ENCODE measurements at places on chromosomes 6 and 20.

DNA sequence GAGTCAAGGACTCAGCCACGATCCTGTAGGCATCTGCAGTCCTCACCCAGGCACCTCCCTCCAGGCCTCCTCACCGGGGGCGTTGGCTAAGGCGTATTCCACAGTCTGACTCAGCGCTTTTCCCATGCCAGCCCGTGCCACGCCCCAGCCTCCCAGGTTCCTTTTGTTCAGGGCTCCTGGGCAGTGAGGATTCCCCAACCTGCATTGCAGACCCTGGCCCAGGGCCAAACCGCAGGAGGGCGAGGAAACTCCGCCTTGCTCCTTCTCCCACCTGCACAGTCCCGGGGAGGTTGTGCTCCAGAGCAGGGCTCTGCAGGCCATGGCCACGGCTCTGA is 202.8 kb upstream of the CST7 start:
- peak; percentile 76 for DNase-seq

GRCh38 chr6:77368660-77369313 is 94.5 kb downstream of the HTR1B start:
- no peak for DNase-seq

- peak; percentile 37 for DNase-seq
These were observed 10.8 kb downstream of the BACH2 start for GRCh38 chr6:90285611-90286381.

DNA sequence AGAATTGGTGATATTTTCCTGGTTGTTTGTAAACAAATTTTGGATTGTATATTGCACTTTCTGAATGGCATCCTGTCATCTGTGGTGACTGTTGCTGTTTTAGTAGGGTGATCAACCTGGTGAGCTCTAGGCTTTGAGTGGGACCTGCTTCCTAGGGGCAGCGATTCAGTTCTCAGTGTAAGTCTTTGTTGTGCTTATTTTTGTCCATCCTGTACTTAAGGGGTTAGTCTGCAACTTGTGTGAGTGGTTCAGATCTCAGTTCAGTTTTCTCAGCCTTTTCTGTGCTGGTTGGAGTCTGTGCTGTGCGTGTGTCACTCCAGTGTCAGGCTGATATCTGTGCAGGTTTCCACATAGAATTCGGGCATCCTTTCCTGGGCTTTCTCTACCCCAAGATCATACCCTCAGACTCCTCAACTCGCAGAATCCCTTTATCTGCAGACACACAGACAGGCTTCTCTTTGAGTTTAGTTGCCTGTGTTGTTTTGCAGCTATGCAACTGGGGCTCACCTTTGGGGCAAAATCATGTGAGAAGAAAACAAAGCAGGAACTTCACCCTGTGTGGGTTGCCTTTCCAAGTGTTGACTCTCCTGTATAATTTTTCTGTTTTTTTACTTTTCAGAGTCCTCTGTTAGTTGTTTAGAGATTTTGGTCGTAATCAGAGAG is 177.7 kb downstream of the FARS2 start:
- no peak for DNase-seq

DNA sequence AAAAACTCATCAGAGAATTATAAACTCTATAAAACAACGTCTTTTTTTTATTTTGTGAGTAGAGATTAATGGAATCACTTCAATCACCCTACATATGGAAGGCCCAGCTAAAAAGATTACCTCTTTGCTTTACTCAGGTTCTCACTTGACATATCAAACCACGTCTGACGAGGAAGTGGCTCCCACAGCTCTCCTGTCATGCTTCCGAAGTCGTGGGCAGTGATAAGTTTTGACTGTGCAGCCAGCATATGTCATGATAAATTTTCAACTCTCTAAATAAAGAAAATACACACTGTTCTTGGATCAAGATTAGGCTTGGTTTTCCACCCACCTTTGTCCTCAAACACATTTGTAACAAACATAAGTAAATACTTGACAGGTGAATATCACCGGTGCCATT is 279.5 kb upstream of the RNF217 start:
- DNase-seq, result no peak

- DNase-seq, result no peak
These were observed 83.1 kb upstream of the PTPN1 start for GRCh38 chr20:50426866-50427718.

DNA sequence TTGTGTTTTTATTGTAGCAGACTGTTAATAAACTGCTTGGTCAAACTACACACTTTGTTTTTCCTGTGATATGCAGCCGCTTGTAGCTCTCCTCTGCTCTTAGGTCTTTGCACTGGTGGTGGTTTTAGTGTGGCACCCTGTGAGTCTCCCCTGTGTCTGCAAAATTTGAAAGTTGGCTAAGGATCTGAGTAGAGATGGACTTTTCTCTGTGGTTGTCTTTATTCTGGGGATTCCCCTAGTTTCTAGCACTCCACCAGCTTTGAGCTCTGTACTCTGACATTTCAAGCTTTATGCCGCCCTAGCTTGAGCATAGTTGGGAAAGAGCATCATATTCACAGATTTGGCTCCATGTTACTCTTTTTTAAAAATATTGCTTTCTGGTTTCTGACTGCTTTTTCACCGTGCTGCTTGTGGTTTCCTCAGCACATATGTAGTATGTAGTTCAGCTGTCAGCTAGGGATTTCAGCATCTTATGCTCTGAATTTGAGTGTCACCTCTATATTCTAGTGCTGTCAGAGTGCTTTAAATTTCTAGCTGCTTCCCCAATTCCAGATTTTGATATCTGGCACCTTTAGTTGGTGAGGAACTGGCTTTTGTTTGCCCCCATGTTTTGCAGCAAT is 25.4 kb downstream of the CDYL start:
- DNase-seq, result no peak

DNA sequence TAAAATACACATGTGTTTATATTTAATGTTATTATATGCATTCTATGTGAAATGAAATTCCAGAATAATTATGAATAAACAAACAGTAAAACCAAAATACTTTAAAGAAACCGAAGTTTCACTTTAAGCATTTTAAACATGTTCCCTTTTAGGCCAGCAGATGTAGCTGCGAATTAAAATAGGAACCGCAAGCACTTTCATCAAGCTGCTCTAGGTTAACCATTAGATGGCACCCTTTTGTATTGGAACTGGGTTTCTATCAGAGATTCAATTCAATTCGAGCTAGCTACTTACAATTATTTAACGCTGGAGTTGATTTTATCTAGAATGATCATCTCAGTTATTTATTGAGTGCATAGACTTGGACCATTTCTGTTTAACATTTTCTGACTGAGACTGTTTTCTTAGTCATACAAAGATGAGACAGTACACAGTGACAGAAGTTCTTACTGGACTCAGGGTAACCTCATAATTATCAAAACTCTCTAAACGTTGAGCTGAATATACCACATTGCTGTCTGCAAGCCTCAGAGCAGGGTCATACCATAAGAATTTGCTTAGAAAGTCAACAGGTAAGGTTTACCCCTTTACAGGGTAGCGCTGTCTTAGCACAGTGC is 8.5 kb downstream of the TMEM242 start:
- DNase-seq, result no peak

DNA sequence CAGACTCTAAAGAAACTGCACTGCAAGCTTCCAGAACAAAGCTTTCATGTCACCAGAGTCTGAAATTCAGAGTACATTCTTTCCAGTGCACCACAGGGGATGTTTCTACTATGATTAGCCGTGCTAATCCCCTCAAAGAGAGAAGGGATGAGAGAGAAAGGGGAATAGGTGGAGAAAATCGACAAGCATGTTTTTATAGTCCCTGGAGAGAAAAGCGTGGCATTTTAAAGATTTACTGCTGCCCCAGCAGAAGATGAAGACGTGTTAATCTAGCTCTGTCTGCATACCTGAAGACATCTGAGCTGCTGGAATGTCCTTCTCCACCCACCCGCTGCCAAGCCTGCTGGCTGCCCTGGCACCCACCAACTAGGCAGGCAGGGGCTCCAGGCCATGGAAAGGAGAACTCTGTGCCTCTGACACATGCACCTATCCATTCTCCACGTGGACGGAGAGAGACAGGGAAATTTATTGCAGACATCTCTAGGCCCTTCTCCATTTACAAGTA is 4.1 kb downstream of the MYLK4 start:
- no peak for DNase-seq

DNA sequence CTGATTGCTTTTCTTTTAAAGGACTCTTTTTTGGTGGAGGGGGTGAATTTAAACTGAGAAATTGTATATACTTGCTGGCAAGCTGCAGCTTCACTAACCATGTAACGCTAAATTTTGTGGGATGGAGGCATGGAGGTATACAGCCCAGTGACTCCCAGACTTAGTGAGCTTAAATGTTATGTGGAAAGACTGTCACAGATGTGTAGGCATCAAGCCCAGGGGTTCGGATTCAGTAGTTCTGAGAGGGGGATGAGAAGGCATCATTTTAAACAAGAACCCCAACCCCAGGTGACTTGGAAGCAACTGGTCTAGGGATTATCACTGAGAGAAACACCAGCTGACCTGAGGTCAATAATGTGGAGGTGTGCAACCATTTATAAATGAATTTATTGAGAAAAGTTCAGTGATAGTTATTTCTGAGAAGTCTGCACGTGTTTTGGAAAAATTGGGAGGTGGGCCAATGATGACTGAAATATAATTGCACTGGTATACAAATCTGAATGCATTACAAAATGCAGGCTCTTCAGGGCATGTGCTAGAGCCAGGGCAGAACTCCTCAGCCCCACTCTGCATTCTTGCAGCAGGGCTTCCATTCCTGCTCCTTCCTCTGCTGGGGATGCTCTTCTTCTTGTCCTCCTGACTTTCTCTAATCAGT is 26.9 kb downstream of the RFPL4B start:
- DNase-seq, result no peak

- no peak for DNase-seq
These were observed 21.3 kb upstream of the RREB1 start for GRCh38 chr6:7086488-7086887.

DNA sequence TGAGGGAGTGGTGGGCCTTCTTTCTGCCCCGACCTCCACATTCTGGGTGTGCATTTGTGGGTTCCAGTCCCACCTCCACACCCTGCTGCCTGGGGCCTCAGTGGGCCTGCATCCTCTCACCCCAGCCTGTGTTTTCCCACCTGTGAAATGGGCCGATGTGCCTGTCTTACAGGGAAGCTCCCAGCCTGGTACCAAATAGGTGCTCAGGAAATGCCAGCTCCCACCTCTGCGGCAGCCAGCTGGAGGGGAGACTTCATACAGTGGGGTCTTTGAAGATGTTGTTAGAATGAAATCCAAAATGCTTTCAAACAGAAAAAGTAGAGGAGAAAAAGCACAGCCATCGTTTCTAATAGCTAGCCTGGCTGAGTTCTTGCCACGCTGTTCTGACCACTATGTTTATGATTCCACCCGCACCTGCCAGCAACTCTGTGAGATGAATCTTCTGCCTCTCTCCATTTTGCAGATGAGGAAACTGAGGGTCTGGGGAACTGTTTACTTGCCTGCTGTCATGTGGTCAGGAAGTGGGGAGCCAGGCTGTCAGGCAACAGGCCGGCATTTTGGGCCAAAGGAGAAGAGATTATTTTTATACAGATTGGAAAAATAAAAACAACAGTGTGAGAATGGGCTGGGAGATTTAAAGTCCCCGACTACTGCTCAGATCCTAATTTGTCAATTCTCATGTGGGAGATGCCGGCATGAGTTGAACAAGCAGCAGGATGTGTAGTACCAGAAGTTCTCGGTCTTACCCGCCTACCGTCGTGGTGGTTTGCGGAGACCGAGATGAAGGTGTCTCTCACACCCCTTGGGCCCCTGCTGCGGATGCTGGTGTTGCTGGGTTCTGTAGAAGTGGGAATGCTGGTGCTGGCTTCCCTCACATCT is 4.6 kb downstream of the TMEM181 start:
- DNase-seq, result no peak

- DNase-seq, result no peak
These were observed 78.2 kb downstream of the ASXL1 start for GRCh38 chr20:32436142-32436861.

DNA sequence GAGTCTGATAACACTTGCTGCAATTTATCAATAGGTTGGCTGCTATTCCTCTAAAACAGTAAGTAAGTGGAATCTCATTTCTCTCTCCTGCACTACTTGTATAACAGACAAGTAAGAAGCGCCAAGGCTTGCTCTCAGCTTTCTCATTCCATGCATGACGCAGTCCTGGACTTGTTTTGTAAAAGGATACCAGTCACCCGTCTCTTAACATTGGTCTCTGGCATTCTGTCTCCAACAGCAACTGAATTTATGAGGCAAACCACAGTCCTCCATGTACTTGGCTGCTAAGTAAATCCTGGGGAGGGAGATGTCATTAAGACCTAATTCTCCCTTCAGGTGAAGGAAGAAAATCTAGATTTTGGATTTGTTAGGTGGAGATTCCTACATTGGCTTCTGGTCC is 115.4 kb downstream of the OPN5 start:
- DNase-seq, result no peak

- no peak for DNase-seq
These were observed 52.9 kb upstream of the TRAF3IP2 start for GRCh38 chr6:111658462-111659154.

GRCh38 chr6:16511723-16512489 is 249.4 kb downstream of the ATXN1 start:
- DNase-seq, result no peak

DNA sequence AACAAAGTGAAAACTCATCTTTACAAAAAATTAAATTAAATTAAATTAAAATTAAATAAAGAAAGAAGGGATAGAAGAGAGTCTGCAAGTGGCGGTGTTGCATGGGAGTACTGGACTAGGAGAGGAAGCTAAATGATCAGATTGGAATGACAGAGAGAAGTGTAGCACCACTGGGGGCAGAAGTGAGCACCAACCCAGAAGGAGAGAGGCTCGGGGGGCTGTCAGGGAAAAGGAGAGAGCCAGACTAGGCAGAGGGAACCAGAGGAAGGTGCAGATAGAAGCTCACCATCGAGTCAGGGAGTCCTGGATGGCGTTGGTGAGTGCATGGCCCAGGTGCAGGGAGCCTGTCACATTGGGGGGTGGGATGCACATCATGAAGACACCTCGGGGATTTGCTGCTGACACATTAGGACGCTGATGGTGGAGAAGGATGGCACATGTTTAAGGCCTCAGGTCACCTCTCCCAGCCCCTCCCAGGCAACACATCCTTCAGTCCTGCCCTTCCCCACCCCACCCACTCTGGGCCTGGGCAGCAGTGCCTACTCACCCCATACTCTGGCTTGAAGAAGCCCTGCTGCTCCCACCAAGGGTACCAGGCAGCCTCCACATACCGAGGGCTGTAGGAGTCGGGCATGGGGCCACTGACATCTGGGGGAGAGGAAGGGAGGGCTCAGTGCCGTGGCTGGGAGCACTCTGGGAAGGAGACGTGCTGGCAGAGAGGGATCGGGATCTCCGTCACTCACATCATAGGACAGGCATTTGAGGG is 4.0 kb downstream of the VARS1 start:
- peak; percentile 36 for DNase-seq

DNA sequence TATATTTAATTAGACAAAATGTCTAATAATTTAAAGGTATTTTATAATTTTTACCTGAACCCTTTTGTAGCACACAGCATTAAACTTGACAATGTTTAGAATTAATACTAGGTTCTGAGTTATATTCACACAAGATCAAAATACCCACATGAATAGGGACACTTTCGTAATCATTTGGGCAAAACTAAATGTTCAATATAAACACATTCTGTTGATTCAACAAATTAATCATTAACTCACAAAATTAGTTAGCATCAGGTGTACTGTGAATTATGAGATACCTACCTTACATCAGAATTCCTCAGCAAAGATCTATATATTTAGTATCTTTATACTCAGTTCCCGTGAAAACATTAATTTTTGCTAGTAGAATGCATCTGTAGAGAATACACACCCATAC is 481.5 kb upstream of the MANEA start:
- no peak for DNase-seq

Measured in DMS 273 treated with DMSO at 0.1 percent for 48 hours (cell line).